SW 1271 (cell line): ENCODE measurements at places on chromosomes 3 and 15.
A peak's percentile ranks its signal among the peaks of the same experiment; 100 is the strongest.

DNA sequence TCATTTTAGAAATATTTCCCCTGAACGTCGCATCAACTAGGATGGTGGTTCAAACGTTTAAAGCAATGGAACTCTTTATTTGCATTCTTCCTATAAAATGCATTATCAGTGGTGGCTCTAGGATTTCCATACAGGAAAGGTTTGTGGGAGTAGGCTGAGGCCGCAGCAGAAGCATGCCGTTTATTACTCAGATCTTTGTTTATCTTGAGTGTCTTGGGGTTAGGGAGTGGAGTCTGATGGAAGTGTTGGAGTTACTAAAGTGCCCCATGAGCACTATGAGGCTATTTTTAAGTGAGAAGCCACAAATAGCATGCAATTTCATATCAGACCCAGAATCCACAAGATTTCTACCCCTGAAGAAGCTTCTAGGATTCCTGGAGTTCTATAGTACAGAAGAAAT lies 26.2 kb downstream of the ATOSA start:
- no peak for DNase-seq

GRCh38 chr15:62390791-62391640 lies 225.9 kb upstream of the C2CD4B start:
- no peak for DNase-seq

- DNase-seq = no peak
Observed at GRCh38 chr15:72778796-72779195, 4.8 kb downstream of the ADPGK start.

DNA sequence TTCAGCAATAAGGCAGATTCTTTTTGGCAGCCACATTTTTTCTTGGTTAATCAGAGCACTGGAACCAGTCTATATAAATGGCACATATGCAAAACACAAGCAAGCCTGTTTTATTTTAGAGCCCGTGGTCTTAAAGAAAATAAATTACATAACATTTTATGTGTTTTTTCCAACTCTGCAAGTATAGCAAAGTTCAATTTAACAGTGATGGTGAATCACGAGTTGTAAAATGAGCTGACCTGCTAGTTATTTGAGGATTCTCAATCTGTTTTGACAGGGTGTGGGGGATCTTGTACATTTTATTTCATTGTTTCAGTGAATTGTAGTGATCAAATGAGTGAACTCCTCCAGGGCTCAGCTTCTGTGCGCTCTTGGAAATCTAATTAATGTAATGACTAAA lies 2.7 kb downstream of the ARHGEF26 start:
- no peak for DNase-seq

GRCh38 chr3:142281474-142281873 lies 56.1 kb upstream of the GK5 start:
- no peak for DNase-seq

GRCh38 chr15:65981837-65982626 lies 112.7 kb downstream of the RAB11A start:
- DNase-seq = no peak

GRCh38 chr15:45869034-45869668 lies 234.3 kb downstream of the SQOR start:
- DNase-seq = no peak

- no peak for DNase-seq
Observed at GRCh38 chr3:168424059-168424734, 328.5 kb upstream of the GOLIM4 start.

DNA sequence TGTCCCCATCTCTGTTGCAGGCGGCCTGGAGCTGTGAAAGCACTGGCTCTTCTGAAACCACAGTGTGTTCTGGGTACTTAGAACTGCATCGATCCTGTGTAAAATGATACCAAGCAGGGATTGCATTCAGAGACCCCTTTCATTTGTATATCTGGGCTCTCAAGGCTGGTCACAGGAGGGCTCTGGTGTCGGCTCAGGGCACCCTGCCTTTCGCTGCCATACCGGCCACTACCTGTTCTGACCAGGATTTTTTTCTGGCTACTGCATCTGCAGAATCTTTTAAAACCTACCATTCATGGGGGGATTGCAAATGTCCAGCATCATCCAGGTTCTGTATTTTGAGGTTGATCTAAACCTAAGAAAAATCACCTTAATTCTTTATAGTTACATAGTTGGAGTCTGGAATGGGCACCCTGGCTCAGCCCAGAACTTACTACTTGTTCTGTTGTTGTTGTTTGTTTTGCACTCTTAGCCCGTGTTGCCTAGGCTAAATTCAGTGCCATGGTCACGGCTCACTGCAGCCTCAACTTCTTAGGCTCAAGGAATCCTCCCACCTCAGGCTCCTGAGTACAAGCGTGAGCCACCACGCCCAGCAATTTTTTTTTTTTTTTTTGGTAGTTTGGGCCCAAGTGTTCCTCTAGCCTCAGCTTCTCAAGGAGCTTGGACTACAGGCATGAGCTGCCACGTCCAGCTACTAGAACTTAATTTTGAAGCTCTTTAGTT lies 52.7 kb downstream of the TRIM71 start:
- no peak for DNase-seq

DNA sequence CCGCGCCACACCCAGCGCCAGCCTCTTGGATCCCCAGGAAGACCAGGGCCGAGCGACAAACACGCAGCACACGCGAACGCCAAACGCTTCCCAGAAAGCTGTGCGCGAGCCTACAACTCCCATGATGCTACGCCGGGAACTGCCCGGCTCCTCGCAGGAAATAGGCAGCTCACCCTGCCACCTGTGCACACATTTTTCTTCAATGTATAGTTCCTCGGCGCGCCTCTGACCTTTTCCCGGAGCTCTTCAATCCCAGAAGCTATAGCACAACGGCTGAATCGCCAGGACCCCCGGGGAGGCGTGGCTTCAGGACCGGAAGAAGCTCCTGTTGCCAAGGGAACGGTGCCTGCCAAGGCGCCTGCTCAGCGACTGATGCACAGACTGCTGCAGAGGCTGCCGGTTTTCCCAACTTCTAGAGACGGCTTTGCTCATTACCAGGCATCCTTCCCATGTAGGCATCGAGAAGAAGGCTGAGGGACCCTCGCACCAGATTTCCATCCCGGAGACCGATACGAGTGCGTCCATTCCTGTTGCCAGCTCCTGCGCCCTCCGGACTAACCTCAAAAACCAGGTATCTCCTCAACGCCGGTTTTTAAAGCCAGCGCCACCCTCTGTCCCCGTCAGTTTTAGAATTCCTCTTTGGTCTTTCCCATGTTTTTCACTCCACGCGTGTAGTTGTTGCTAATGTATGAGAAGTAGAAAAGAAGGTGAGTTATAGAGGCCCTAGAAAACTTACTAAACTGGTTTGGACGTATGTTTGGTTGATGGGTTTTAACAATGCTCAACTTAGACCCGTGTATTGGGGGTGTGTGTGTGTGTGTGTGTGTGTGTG lies at the start of gene ARL6:
ARL6 (plus strand) TSS at position 352 of the 832 bp plus-strand sequence. CDS start 3,350 bp downstream, outside the sequence.
- DNase-seq = peak; percentile 96

- no peak for DNase-seq
Observed at GRCh38 chr15:45449916-45450867, 71.8 kb upstream of the GATM start.

- no peak for DNase-seq
Observed at GRCh38 chr15:26242565-26243071, 379.5 kb upstream of the ATP10A start.
